Left ventricle myocardium inferior (tissue), 1 donor: ENCODE measurements at places on chromosomes 6 and 20. TPM values are rescaled to one million over a fixed set of nuclear protein-coding genes. Genes with fewer than 3 reads are reported as not detected.
A peak's percentile ranks its signal among the peaks of the same experiment; 100 is the strongest.

- DNase-seq, result no peak
Observed at GRCh38 chr6:53119772-53120409, 28.8 kb downstream of the GCM1 start.

DNA sequence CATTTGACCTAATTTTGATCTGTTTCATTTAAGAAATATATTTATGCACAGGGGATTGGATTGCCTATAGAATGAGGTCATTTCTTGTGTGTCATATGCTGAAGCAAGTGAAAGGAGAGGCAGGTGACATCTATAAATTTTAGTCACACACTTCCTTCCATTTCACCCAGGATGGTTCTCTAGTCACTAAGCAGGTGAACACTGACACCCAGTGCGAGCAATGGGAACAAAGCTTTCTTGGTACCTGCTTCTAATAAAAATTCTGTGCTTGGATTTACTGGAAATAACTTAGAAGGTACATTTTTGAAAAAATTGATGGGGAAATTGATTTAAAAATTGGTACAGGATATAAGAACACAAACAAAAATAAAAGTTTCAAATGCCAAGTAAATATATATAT lies 66.9 kb upstream of the MC3R start:
- DNase-seq, result no peak

GRCh38 chr20:56440346-56441007 lies 27.9 kb upstream of the RTF2 start:
- DNase-seq, result no peak

DNA sequence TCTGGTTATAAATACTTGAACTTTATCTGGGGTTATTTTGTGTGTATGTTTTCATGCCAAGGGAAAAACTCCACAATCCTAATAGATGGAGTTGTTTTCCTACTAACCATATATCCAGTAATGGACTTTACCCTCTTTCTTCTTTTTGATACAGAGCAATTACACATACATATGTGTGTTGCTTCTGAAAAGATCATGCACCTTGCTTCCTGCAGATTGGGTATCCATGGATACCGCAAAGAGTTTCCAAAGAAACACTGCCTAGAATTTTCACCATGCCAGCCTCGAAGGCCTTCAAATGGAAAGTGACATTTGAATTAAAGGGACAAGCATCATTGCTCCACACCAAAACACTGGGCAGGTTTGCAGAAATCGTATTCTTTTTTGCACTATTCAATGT lies 26.8 kb downstream of the HDDC2 start:
- no peak for DNase-seq

DNA sequence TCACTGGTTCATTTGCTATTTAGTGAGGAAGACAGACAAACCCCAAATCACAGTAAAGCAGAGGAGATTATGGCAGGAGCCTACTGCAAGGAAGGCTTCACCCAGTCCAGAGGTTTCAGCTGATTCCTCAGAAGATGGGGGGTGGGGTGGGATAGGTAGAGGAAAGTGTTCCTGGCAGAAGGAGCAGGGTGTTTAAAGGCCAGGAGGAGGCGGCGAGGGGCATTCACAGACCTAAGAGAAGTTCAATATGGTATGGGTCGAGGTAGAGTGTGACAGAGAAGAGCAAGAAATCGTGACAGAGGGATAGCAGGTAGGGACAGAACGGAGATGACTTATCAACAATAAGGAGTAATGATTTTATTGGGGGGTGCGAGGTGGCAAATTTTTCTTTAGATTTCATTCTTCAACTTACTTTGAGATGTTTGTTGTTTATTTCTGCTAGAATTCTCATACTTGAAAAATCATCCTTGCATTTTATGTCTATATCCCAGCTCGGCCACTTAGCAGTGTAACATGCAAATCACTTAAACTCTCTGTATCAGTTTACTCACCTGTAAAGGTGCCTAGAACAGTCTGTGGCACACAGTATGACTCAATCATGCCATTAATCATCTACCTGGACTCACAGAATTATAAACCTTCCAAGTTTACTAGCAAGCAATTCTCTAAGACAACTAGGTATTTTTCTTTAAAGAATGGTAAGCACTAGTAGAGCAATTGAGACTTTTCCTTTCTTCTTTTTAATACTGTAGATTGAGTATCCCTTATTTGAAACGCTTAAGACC lies 176.7 kb downstream of the REV3L start:
- DNase-seq, result no peak

DNA sequence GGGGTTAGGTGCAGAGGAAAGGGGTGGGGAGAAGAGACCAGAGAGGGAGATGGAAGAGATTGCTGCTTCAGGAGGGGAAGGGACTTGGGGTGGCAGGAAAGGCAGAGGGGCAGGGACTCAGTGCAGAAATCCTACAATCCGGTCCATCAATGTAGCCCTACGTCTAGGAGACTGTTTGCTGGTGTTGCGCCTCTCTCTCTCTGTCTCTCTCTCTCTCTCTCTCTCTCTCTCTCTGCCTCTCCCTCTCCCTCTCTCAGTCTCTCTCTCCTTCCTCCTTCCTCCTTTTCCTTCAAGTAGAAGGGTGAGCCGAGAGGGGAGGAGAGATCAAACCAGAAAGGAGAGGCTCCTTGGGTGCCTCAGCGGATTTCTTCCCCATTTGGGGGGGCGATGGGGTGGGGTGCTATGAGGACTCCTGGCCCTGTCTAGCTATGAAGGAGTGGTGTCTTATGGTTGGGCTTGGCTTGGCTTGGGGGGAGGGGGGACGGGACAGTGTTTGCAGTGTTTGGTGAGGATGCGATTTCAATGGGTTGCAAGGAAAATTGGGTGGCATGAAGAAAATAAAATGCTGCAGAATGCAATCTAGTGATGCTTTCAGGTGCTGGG lies 181.2 kb downstream of the TBXT start:
- no peak for DNase-seq

DNA sequence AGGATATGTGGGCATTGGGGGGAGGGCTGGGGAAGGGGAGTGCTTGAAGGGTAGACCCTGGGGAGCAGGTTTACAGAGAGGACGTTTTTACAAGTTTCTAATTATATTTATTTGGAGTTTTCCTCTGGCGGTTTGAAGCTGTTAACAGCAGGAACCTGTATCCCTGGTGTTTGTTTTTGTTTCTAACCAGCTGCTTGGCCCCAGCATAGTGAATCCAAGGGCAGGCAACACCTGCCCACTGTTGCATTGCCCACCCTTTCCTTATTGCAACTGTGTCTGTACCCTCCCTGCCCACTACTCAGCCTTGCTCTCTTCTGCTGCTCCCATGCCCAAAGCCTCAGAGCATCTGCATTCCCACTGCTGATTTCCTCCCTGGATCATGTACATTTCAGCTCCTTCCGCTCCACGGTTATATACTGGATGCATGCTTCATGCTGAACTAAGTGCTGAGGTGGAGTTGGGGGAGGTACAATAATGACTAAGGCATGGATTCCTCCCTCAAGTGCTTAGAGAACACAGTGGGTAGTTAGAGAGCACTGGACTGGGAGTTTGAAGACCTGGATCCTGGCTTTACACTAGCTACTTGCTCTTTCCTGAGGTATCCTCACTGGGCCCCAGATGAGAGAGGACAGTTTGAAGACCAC lies 6.0 kb downstream of the SCUBE3 start:
- DNase-seq, result no peak

DNA sequence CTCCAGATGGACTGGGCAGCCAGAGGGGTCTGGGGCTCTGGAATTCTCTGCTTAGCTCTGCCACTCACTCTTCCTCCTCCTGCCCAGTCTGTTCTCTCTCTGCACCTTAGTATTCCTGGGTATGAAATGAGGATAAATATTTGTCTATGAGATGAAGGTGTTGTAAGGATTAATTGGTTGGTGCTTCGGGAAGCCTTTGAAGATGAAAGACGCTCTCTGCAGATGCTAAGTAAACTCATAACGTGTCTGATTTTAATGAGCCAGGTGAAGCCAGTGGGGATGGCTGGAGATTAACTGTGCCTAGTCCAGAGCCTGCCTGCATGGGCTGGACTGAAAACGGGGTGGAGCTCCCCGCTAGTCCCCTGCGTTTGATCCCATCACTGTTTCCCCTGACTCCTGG lies 23.1 kb upstream of the TCP11 start:
- no peak for DNase-seq

- DNase-seq, result no peak
Observed at GRCh38 chr6:135418040-135418760, 79.3 kb downstream of the AHI1 start.

- DNase-seq, result no peak
Observed at GRCh38 chr6:22357724-22358189, 60.9 kb upstream of the PRL start.

GRCh38 chr20:36482044-36482473 lies 59.3 kb upstream of the MYL9 start:
- DNase-seq, result peak; percentile 68

DNA sequence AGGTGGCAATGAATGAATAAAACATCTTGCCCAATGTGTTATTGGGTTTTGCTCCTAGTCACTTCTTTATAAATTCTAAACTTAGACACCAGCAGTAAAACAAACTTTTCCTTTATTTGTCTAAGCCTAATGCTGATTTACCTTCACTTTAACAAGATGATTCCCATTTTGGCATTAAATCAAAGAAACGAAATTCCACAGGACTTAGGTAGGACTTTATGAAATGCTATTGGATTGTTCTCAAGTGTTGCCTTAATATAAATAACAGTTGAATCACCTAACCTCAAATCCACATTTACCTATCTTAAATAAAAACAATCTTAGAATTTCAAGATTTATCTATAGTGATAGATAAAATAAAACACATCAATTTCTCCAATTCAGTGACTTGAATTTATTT lies 831.8 kb downstream of the EPHA7 start:
- no peak for DNase-seq

DNA sequence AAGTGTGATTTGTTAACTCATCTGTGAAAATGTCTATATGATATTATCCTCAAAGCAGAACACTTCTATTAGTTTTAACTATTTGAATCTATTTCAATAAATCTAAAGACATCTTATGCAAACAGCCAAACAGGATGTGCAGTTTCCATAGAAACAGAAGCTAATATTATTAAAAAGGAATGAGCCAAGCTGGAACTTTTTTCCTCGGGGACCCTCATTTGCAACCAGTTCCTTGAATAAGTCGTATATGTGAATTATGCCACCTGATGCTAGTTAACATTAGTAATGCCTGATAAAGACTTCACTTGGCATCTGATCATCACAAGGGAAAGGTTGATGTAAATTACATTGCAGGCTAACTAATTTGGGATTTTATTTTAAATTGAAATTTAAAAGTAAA lies 216.9 kb upstream of the SMLR1 start:
- no peak for DNase-seq

- DNase-seq, result no peak
Observed at GRCh38 chr6:146775220-146775619, 176.4 kb downstream of the ADGB start.

GRCh38 chr6:169950558-169950957 lies 199.1 kb downstream of the ERMARD start:
- no peak for DNase-seq

DNA sequence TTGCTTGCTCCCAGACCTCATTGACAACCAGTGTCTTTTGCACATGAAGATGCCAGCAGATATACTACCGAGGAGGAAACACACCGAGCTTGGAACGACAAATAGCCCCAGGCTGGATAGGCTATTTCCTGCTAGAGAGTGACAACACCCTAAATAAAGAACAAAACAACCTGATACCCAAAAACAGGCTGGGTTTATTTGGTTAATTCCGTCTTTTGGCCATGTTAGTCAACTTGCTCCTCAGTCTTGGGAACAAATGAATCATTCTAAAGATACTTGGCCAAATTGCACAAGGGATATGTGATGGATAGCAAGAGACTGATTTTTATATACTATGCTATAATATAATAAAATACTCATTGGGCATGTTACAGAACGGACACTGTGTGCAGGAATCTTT lies 11.5 kb upstream of the MUC22 start:
- no peak for DNase-seq

GRCh38 chr6:22668307-22668706 lies 98.9 kb downstream of the HDGFL1 start:
- DNase-seq, result peak; percentile 38

GRCh38 chr6:45732731-45733130 lies 282.9 kb downstream of the CLIC5 start:
- DNase-seq, result no peak

- peak; percentile 75 for DNase-seq
Observed at GRCh38 chr20:36199345-36200257, 36.7 kb upstream of the AAR2 start.

GRCh38 chr6:35083507-35083906 lies 57.6 kb downstream of the TCP11 start:
- no peak for DNase-seq

GRCh38 chr6:27888566-27888965 lies 23.6 kb downstream of the OR2B2 start:
- no peak for DNase-seq

- DNase-seq, result no peak
Observed at GRCh38 chr6:44661221-44662008, 273.9 kb downstream of the CDC5L start.

DNA sequence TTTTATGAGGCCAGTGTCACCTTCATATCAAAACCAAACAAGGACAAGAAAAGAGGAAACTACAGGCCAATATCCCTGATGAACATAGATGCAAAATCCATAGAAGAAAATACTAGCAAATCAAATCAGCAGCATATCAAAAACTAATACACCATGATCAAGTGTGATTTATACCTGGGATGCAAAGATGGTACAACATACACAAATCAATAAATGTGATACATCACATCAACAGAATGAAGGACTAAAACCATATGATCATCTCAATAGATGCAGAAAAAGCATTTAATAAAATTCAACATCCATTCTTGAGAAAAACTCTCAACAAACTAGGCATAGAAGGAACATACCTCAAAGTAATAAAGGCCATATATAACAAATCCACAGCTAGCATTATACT lies 8.1 kb upstream of the GINM1 start:
- no peak for DNase-seq

DNA sequence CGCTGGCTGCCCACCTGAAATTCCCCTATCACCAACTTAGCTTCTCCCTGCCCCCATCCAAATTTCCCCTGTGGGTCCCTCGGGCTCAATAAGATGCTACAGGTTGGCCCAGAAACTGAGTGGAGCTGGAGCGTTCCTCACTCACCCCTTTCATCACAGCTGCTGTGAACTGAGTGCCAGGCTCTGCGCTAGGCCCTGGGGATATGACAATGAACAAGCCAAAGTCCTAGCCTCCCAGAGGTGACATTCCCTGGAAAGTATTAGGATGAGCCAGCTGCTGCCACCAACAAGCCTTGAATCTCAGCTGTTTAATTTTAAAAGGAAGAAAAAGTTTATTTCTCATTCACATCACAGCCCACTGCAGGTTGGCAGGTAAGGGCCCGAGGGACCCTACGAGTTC lies 86.6 kb upstream of the EYA2 start:
- no peak for DNase-seq

Gene NOL7
- total RNA-seq, result 46.9 TPM

Gene SMLR1
- total RNA-seq, result not detected

Gene SCUBE3
- 8.8 TPM for total RNA-seq

Gene ADGRF5
- total RNA-seq, result 42.1 TPM

Gene C20orf144
- total RNA-seq, result not detected

Gene PKHD1
- not detected for total RNA-seq

Gene AFDN
- 54.9 TPM for total RNA-seq

Gene CALHM6
- 1.7 TPM for total RNA-seq

Gene RAD21L1
- total RNA-seq, result not detected

Gene ZC2HC1B
- total RNA-seq, result not detected

Gene HLA-DQA2
- 1.8 TPM for total RNA-seq

Gene WFDC10B
- total RNA-seq, result not detected

Gene PAX1
- not detected for total RNA-seq

Gene LHFPL5
- not detected for total RNA-seq

Gene PTK6
- total RNA-seq, result not detected

Gene SLC16A10
- total RNA-seq, result 4.5 TPM

Gene DHX16
- 22.1 TPM for total RNA-seq

Gene GPX5
- not detected for total RNA-seq

Gene ZGPAT
- 15.8 TPM for total RNA-seq

Gene SEL1L2
- 1.4 TPM for total RNA-seq
